Fibroblast of skin of right quadriceps (primary cell): ENCODE measurements at places on chromosomes 6 and 20.

- peak; percentile 84 for DNase-seq
These were observed 1172.2 kb upstream of the CITED2 start for GRCh38 chr6:140546640-140547039.

DNA sequence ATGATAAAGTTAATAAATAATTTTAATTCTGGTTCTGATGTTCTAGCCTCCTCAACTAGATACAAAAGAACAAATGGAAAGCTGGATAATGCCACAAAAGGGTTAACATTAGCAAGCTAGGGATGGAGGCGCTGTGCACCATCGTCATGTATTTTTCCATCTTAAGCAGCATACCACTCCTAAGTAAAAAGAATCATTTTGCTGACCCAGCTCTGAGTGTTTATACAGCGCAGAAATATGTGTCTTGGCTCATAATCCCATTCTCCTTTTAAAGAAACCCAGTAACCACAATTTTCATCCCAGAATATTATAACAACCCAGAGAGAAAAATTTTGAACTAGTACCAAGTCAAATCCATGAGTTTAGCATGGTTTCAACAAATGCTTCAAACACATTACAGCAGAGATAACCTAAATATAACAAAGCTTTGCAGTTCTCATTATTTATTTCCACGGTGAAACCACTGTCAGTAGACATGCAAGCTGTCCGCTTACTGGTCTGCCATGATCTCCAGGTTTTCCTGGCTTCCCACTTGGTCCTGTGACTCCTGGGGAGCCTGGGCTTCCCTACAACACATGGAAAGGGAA, 111.1 kb downstream of the COL12A1 start:
- peak; percentile 90 for DNase-seq

DNA sequence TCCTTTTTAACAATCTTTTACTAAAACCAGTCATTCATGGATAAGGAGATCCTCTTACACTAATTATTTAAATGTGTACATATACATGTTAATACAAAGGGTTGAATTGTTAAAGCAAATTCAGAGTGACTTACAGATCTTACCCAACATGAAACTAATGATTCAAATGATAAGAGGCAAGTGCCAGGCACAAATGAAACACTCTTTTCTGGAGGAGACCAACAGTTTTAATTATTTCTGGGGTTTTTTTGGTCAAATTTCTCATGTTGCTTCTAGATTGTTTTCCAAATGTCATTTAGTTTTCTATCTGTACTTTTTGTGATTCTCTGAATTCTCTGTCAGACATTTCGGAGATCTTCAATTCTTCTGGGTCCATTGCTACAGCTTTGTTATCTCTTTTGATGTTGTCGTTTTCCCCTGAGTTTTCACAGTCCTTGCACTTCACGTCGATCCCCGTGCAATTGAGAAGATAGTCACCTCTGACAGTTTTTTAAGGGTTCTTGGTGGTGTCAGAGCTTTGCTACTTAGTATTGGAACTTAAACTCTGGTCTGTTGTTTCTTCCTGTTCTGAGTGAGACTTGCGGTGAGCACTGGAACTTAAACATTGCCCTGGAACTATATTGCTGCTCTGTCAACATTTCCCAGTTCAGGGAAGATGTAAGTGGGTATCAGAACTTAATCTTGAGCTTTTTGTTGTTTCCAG, 23.2 kb downstream of the MAS1 start:
- DNase-seq = no peak

- peak; percentile 21 for DNase-seq
These were observed 17.6 kb upstream of the FUCA2 start for GRCh38 chr6:143529095-143529494.

- DNase-seq = no peak
These were observed 157.9 kb downstream of the KIF16B start for GRCh38 chr20:16415071-16416053.

DNA sequence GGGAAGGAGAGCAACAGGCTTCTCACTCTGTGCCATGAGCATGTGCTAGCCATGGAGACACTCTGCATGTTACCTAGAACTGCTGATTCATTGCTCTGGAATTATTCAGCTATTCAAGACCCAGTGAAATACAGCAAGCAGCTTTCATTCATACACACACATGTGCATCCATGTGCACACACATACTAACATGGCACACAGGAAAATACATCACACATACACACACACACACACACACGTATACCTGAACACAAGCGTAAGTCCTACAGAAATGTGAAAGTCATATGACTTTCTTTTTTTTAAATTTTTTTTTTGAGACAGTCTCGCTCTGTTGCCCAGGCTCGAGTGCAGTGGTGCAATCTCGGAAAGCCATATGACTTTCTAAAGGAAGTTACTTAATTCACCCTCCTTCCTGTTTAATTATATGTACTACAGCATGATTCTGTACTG, 108.2 kb upstream of the NFATC2 start:
- DNase-seq = peak; percentile 69

- DNase-seq = peak; percentile 77
These were observed 255.3 kb upstream of the POU3F2 start for GRCh38 chr6:98579079-98579478.

DNA sequence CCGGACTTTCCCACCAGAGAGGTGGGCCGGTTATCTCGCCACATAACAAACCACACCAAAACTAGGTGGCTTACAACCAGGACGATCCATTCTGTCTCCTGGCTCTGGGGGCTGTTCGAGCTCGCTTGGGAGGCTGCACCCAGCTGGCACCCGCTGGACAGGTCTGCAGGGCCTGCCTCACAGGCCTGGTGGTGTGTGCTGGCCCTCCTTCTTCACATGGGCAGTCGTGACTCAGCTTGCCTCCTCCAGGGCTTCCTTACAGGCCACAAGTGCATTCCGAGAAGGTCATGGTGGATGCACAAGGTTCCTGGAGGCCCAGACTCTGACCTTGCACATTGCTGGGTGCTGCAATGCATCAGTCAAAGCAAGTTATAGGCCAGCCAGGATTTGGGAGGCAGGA, 34.2 kb downstream of the FOXF2 start:
- DNase-seq = no peak

- no peak for DNase-seq
These were observed 218.2 kb downstream of the GJA1 start for GRCh38 chr6:121653624-121654008.

DNA sequence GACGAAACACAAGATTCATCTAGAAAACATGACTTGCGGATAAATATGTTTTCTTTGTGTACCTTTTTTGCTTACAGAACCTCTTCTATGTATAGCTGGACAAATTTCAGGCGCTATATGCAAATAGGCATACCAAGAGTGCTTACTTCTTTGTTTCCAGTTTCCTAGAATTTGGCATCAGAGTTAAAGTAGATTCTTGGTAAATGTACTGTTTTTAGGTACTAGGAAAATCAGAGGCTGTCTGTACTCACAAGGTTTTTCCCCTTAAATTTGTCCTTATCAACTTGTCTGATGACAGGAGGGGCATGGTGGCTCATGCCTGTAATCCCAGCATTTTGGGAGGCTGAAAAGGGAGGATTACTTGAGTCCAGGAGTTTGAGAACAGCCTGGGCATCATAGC, 124.9 kb upstream of the TMEM170B start:
- DNase-seq = no peak

GRCh38 chr20:44247586-44248409, 690 bp downstream of the GDAP1L1 start:
- DNase-seq = peak; percentile 27

- DNase-seq = no peak
These were observed 74.1 kb downstream of the ADAT2 start for GRCh38 chr6:143376375-143376774.

DNA sequence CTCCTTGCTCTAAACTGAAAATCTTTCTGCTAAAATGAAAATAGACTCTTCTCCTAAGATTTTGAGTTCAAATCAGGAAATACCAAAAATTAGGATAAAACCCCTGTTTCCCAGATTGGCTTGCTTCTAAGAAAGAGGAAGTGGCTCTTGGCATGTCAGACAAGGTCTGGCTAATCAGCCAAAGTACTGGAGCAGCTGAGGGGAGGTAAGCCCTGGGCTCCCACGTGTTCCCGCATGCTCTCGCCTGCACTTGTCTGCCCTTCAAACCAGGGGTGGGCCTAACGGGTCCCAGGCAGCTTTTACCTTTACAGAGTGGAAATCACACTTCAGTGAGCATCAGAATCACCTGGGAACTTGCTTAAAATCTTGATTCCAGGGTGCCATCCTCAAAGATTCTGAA, 43.2 kb upstream of the GABRR1 start:
- DNase-seq = no peak

DNA sequence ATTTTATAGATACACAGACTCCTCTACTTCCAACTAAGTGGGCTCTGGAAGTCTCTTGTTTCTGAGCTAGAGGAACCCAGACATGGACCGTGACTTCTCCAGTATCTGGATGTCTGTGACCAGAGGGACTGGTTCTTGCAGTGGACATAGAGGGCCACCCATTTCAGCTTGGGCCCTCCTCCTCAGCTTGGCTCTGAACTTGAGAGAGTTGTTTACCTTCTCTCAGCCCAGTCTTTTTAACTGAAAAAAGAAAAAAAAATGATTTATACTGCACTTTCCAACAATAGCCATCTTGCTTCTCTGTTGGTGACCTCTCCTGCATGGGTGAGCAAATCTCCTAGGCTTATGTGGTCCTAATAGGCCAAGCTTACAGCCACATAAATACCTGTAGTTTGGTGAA, 60.3 kb upstream of the TMEM181 start:
- DNase-seq = no peak

- peak; percentile 21 for DNase-seq
These were observed 71.6 kb upstream of the FBXL4 start for GRCh38 chr6:99019381-99019780.

- no peak for DNase-seq
These were observed 29.9 kb downstream of the NFATC2 start for GRCh38 chr20:51512645-51513044.

DNA sequence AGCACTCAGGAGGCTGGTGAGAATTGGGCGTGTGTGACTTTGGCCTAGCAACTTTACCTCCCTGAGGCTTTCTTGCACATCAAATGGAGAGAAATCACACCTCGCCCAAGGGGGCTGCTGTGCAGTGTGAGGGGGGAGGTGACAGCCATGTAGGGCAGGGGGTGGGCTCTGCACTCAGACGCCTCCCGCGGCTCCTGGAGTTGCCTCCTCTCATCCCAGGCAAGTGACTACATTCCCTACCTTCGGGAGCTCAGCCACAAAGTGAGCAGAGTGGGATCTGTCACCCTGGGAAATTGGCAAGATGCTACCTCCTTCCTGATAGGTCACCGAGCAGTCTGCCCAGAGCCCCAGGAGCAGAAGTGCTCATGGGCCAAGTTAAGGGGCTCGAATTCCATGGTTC, 56.0 kb downstream of the GCNT2 start:
- no peak for DNase-seq

GRCh38 chr6:129212081-129212480, 329.1 kb downstream of the LAMA2 start:
- peak; percentile 36 for DNase-seq

DNA sequence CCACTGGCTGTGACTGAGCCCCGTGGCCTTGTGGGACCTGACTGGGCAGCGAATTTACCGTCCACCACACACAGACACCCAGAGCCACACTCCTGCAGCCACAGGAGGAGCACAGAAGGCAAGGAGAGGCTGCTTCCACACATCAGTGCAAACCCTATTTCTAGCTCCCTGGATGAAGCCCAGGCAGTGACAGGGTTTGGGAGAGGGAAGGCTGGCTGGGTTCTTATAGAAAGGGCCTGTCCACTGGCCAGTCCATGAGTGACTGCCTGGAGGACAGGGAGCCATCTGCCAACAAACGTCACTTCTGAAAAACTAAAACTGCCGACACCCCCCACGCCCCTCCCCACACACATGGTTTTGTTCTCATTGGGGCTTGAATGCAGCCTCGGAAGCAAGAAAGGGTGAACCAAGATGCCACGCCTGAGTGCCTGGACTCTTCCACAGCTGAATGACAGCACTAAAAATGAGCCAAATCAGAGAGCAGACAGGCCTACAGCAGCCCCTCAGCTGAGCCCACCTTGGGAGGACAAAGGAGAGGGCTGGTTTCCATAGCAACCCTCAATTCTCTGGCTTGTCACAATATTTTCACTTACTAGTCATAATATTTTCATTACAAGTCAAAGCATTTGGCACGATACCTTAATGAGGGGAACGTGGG, 38.4 kb downstream of the RRBP1 start:
- DNase-seq = no peak

DNA sequence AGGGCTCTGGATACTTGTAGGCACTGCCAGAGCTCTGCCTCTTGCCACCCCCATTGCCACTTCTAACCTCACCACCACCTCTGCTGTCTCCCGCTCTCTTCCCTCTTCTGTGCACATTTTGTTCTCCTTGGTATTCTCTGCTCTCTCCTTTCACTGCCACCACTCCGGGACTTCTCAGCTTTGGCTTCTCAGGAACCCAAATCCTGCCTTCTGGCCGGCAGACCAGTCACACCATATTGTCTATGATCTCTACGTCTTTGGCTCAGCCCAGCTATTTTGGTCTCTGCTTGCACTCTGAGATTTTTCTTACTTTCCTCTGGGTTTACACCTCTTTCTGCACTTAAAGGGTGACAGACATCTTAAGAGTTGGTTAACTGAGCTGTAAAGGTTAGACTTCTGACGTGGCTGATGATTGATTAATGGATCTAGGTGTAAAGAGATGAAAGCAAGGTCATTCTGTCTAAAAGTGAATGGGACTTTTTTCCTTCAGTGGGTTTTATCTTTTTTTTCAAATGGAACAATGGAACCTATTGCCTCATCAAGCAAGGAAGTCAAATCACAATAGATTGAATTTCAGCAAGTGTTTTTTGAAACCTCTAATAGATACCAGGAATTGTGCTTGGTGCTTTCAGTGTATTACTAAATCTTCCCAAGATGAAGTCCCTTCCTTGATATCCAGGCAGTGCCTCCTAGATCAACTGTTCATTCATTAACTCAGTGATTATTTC, 13.8 kb downstream of the MMP24 start:
- DNase-seq = no peak

DNA sequence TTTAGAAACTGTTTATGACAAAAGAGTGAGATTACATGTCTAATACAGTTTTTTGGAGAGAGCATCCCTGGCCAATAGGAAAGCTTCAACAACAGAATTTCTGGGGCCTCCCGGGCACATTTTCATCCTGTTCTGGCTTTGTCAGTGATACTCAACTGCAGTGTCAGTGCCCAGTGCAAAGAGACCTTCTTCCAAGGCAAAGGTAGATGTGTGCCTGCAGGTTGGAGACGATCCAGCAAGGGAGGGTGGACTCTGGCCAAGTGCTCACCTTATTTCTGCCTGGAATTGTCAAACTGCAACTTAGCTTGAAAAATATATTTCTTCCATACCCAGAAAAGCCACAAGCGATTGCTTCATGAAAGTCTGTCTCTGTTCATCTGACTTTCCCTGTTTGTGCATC, 211.6 kb upstream of the SNX9 start:
- no peak for DNase-seq

GRCh38 chr6:158031381-158032353, 50.0 kb downstream of the SYNJ2 start:
- peak; percentile 78 for DNase-seq
